ENCODE measurements at places on chromosomes 5 and 9.

GRCh38 chr9:9395539-9395938, 1217.3 kb downstream of the PTPRD start:
- no peak for DNase-seq

DNA sequence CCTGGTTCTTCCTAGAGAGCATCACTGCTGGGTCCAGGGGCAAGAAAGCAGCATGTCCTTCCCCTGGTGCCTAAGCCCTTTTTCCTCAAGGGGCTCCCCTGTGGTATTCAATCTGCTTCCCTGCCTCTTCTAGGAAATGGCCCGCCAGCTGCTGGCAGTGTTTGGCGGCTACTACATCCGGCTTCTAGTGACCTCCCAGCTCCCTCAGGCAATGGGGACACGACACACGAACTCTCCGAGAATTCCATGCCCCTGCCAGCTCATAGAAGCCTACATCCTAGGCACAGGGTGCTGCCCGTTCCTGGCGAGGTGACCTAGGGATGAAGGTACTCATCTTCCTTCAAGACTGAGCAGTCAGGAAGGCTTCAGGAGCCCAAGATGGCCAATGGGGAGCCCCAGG, 14.6 kb downstream of the TEX53 start:
- DNase-seq: no peak

DNA sequence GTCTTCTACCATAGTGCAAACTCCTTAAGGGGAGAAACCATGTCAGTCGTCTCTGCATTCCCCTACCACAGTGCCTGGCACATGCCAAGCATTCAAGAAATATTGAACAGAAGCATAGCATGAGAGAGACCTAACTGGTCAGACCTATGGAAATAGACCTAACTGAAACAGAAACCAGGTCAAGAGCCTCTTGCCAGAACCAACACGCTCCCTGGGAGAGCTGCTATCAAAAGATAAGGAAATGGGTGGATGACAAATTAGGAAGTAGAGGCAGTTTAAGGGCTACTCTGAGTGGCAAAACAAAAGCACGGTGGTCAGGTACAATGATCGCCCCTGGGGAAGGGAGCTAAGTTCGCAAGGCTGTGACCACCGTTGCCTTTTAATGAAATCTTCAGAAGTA, 66.0 kb upstream of the SMIM15 start:
- no peak for DNase-seq

GRCh38 chr5:3276896-3277295, 318.7 kb upstream of the IRX1 start:
- no peak for DNase-seq

DNA sequence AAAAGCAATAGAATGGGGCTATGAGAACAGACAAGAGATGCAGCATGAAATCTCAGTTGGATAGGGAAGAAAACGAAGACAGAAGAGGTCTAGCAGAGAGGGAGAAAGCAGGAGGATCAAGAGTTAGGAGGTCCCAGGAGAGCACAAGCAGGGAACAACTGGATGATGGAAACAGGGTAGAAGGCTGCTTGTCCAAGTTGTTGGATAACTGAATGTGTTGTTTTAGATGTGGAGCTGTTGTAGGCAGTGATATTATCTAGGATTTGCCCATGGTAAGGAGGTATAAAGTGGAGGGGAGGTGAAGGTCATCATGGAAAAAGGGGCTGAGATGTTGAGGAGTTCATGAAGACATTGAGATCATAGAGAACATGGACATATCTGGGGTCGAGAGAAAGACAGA, 12.4 kb upstream of the RHOBTB3 start:
- no peak for DNase-seq

DNA sequence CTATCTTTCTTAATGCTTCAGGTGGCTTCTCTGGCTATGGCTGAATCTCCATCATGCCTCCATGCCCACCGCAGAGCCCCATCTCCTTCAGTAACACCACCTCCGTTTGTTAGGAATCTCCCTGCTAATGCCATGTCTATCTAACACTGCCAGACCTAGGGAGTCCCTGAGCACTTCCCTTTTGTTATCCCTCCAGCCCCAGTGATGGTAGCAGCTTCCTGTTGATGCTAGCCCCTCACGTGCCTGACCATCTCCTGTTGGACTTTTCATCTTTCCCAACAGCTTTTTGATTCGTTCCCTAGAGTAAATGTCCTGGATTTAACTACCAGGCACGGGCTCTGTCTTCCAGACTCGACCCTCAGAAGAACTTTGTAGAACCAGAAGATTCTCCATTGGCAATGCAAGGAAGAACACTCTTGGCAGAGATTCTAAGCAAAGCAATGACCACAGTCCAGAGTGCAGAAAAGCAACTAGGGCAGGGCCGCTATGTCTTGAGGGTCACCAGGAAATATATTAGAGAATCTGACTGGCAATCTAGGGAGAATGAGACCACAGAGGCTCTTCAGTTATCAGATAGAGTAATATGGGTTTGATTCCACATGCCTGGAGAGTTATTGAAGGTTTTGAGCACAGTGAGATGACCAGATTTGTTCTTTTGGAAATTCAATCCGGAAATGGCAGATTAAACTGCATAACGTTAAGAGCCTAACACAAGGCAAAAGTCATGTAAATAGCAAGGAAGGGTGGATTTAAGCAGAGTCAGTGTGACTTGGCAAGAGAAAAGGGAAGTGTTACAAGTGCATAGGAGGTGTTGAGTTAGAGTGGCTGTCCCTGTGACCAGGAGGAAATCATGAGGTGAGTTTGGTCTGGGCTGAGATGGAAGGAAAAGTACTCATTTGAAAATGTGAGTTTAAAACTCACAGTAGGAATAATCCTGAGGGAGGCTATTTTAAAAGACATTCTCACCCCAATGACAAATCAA, 555.2 kb downstream of the ACTL7B start:
- no peak for DNase-seq

GRCh38 chr5:150431048-150431447, 18.3 kb upstream of the CD74 start:
- no peak for DNase-seq

DNA sequence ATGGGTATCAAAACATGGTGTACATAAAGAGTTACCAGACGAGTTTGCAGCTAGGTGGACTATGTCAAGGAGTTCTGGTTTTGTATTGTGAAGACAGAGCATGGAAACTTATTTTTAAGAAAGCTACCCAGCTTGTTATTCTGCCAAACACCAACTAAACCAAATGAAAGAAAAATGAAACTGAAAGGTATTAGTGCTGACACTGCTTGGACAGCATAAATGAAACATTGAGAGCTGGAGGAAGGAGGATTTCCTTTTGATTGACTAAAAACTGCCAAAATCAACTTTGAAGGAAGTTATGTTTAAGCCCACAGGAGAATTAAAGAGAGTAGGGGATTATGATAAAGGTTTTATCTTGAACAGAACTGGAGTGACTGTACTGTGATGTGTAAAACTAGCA, 766.2 kb downstream of the PTPRD start:
- DNase-seq: no peak

DNA sequence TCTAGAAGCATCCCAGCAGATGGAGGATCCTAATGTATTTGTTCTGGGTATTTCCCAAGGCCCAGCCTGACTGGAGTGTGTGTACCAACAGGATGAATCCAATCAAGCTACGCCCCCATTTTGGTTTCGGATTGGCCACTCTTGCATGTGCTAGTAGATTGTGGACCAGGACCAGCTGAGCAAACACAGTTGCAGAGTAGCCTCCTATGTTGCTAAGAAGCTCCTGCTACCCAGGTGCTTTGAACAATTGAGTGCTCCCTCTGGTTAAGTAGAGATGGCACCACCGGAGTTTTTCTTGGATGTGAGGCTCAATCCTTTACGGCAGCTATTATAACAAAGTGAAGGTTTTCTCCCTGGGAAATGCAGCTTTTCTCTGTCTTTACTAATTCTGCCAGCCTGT, 204.5 kb downstream of the NTRK2 start:
- no peak for DNase-seq

- no peak for DNase-seq
These were observed 10.4 kb downstream of the CCL28 start for GRCh38 chr5:43401827-43402226.

DNA sequence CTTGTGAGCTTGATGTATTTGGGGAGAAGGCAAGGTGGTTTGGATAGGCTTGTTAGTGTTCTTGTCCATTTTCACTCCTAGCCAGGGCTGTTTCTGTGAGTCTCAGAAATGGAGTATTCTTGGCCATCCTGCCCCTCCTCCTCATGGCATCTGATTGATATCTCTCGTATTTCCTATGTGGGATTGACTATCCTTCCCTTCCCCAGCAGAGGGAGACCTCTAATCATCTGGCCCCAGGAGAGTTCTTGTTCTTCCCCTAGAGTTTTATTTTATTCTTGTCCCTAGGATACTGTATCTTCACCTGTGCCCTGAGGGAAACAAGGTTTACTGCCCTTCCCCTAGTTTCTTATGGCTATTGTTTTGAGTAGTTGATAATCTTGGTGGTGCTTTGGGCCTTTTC, 114.4 kb downstream of the VPS13A start:
- no peak for DNase-seq

DNA sequence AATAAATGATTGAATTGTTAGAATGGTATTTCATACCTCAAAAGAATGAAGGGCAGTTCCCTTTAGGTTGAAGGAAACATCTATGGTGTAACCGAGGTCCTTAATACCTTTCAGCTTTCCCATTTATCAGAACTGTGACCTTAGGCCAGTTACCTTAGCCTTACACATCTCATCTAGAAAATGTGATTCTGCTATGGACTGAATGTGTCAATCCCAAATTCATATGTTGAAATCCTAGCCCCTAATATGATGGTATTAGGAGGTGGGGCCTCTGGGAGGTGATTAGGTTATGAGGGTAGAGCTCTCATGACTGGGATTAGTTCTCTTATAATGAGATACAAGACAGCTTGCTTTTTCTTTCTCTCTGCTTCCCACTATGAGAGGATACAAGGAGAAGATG, 441.9 kb downstream of the PLK2 start:
- no peak for DNase-seq

GRCh38 chr5:72356361-72356760, 36.2 kb downstream of the PTCD2 start:
- no peak for DNase-seq

DNA sequence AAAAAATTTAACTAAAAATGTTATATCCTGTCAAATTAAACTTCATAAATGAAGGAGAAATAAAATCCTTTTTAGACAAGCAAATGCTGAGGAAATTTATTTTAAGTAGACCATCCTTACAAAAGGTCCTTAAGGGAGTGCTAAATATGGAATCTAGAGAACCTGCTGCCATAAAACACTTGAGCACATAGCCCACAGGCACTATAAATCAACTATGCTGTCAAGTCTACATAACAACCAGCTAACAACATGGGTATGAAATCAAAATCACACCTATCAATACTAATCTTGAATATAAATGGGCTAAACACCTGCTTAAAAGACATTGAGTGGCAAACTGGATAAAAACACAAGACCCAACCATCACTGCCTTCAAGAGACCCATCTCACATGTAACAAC, 15.1 kb upstream of the PRSS3 start:
- DNase-seq: no peak

GRCh38 chr9:78021697-78022096, 9.9 kb downstream of the GNAQ start:
- DNase-seq: no peak
